ENCODE measurements at places on chromosomes 4 and X.

DNA sequence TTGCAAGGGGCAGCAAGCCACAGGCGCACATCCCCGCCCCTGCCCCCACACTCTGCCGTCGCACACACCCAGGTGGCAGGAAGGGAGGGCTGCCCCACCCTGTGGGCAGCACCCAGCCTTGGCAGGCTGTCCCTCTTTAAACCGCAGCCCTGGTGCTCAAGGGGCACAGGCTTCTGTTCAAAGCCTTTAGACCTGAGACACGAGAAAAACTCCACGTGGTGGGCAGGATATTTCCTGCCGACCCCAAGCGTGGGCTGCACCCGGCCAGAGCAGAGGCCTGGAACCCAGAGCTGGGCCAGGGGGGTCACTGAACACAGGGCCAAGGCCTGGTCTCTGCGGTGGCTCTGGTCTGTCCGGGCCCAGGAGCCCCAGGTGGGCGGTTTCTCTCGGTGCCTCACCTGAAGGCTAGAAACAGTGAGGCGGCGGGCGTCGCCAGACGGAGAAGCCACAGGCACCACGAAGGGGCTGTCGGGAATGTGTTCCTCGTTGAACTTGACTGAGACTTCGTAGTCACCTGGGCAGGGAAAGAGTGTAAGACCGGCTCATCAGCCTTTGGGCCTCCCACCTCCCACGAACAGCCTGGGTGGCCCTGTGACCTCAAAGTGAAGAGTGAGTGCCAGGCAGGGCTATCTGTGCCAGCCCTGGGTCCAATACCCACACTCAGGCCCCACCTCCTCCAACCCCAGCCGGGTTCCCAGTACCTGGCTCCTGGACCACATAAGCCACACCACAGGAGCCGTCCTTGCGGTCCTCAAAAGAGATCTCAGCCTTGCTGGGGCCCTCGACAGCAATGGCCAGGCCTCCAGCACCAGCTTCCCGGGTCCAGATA lies 23.0 kb downstream of the FLNA start:
- no peak for DNase-seq

DNA sequence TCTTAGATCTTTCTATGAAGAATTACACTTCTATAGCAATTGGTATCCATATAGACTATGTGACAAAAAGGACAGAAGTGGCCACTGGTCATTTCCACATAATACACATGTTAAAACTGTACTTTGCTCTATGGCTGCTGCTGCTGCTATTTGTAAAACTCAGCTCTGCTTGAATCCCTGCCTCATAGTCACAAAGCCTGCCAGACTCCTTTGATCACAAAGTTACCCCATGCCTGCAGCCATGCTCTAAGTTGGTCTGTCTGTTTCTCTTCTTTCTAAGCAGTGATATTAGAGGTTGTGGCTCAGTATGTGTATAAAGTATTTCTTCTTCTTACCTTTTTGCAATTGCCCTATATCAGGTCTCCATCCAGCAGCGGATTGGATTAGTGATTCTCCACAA lies 210.9 kb downstream of the GRID2 start:
- DNase-seq: no peak

DNA sequence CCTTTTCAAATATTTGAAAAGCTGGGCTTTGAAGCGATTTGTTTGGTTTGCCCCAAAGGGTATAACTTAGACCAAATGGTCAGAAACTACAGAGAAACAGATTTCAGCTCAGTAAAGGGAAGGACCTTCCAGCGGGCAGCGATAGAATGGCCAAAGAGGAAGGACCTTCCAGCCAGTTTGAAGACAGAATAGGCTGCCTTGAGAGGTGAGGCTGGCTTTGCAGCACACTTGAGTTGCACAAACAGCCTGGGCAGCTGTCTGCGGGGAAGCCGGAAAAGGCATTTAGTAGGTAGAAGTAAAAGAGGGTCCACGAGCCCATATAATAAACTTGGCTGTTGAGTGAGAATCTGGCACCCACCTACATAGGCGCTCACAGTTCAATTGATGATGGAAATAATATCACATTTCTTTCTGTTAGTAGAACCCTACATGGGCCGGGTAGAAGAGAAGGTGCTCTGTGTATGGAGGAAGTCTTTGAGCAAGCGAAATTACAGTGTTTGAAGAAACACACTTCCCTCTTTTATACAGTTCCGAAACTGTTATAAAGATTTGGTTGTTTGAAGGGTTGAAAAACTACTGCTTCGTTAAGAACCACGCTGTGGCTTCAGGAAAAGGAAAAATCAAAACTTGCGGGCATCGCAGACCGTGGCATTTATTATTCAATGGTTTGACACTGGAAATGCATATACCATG lies 75.0 kb upstream of the SORBS2 start:
- peak; percentile 28 for DNase-seq

DNA sequence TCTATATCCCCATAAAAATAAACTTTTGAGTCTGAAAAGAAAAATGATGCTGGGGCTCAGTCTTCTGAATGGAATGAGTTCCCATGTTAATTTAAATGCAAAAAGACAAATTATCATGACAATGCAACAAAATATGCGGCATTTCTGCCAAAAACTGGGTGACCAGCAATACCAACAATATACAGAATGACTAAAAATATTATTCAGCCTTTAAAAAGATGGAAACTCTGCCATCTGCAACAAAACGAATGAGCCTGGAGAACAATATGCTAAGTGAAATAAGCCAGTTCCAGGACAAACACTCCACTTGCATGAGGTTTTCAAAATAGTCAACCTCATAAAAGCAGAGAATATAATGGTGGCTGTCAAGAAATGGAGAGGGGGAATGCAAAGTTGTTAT lies 558.5 kb downstream of the IL15 start:
- no peak for DNase-seq

DNA sequence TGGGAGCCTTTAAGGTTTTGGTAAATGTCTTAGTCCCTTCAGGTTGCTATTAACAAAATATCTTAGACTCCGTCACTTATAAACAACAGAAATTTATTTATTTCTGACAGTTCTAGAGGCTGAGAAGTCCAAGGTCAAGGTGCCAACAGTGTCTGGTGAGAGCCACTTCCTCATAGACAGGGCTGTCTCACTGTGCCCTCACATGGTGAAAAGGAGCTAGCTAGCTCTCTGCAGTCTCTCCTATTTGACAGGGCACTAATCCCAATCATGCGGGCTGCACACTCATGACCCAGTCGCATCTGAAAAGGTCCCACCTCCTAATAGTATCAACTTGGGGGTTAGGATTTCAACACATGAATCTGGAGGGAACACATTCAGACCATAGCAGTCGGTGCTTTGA lies 63.4 kb upstream of the KLF3 start:
- DNase-seq: no peak

GRCh38 chrX:28854637-28855036 lies 267.4 kb downstream of the IL1RAPL1 start:
- no peak for DNase-seq

- no peak for DNase-seq
These were observed 49.8 kb upstream of the C1QTNF7 start for GRCh38 chr4:15378062-15378461.

DNA sequence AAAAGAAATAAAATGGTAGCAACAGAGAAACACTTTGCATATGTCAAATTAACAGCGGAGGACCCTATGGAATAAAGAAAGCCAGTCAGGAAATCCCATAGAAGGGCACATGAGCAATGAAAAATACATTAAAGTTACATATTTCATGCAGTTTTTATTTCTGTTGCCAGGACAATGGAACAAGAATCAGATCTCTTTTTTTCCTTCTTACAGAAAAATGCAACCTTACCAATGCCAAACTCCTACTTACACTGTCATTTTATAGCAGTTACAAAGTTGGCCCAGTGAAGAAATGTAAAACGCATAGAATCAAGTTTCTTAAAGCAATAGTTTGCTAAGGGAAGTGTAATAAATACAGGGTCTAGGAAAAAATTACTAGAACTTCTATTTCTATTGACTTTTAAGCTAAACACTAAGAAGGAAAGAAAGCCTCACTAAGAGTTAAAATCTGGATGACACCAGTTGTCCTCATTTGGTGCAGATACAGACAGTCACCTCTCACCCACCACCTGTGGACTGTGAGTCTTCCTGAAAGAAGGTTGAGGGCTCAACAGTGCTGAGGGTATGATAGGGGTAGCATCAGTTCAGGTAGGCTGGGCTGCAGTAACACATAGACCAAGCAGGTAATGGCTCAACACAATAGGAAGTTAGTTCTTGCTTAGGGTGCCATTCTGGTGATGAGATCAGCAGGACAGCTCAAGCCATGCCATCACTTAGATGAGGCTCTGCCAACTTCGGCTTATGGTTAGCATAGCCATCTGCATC lies 224.6 kb downstream of the ANAPC10 start:
- no peak for DNase-seq

- no peak for DNase-seq
These were observed 669.0 kb downstream of the ZNF674 start for GRCh38 chrX:45876206-45876605.

GRCh38 chrX:72094894-72095293 lies 36.8 kb downstream of the RTL5 start:
- DNase-seq: peak; percentile 40

DNA sequence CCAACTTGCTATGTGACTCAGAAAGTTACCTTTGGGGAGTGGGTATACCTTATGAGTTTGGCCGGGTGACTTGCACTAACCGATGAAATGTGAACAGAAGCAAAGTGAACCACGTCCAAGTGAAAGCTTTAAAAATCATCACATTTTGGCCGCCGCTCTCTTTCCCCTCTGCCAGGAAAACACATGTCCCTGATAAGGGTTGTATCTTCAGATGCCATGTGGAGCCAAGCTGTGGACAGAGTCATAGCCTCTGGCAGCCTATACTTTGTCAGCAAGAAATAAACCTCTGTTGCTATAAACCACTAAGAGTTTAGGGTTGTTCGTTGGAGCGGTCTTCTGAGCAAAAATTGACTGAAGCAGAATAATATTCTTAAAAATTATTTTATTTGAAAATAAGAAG lies 92.3 kb downstream of the PRDM5 start:
- no peak for DNase-seq

DNA sequence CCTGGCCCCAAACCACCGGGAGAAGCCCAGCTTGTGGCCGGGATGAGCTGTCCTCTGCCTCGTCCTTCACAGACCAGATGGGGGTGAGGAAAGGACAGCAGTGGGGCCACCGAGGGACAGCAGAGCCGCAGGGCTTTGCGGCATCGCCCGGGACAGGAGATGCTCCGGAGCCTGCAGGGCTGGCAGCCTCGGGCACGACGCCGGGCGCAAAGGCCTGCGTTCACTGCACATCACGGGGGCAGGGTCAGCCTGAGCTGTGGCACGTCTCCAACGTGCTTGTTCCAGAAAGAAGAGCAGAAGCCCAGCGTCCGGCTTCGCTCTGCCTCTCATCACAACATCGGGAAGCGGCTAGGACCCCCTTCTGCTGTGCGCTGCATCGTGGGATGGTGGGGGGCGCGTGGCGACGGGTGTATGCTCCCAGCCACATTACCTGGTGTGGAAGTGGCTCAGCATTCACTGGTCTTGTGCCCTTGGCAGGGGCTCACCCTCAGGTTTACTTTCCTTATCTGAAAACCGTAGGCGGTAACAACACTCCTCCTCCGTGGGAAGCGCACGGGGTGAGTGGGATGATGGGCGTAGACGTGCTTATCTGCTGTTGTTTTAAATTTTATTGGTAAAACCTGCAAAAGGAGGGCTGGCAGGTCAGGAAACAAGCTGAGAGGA lies 7.4 kb downstream of the TADA2B start:
- DNase-seq: no peak

DNA sequence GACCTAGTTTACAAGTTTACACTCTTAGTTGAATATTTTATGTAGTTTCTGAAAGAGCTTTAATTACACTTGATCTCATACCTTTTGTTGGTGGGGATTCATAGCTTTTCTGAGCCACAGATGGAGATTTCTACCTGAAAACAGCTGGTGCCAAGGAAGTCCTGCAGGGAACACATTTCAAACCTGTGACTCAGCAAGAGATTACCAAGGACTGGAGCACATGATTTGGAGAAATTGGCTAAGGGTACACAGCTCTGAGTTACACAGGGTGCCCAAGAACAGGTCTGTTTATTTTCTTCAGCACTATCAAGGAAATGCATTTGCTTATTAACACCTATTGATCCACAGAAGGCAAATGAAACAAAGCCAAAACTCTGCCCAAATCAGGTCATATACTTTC lies 691.5 kb downstream of the KCTD8 start:
- no peak for DNase-seq

DNA sequence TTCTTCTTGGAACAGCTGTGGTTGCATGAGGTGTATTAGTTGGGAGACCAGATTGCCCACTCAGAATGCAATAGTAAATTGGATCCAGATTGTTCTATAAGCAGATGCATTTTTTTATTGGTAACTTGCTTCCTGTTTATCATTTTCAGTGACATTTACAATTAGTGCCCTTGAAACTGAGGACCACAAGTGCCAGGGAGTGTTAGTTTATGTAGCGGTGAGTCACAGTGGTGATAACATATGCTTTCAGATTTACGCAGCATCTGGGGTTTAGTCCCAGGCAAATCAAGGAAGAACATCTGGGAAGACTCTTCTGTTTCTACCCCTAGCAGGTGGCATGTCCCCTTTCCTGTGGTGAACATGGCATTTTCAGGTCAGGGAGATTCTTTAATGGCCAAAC lies 24.1 kb downstream of the FRMPD4 start:
- no peak for DNase-seq

DNA sequence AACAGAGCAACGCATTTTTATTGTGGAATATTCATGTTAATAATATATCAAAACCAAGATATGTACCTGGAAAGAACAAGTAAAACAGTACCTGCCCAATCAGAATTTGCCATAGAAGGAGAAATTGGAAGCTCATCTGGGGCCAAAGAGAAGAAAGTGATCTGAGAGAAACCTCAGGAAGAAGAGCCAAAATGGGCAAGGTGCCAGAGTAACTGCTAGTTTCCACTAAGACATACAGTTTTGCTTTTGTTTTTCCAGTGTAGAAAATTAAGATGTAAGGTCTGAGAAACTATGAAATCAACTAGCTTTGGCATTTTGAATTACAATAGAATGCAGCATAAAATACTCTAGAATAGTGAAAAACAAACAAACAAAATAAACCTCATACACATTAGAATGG lies 2201.2 kb downstream of the ARAP2 start:
- no peak for DNase-seq

- DNase-seq: no peak
These were observed 87.8 kb downstream of the GPRASP3 start for GRCh38 chrX:102808336-102808735.

DNA sequence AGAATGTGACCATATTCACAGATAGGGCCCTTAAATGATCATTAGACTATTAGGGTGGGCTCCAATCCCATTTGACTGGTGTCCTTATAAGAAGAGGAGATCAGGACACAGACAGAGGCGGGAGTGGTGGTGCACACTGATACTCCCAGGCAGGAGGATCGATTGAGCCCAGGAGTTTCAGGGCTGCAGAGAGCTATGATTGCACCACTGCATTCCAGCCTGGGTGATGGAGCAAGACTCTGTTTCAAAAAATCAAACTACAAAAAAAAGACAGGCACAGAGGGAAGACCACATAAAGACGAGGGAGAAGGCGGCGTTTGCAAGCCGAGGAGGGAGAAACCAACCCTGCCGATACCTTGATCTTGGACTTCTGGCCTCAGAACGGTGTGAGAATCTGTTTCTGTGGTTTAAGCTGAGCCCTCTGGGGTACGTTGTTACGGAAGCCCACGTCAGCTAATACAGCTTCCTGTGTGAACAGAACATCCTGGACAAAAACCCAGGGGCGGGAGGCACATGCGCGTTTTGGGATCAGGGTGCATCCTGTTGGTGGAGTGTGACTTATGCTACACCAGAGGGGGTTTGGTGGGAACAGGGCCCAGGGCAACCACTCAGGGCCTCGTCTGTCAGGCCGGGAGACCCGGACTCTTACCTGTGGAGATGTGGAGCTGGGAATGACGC lies 211.8 kb upstream of the PSAPL1 start:
- DNase-seq: no peak

Measured in femur (tissue), 1 donor.